ENCODE measurements at places on chromosomes 6 and 20.

DNA sequence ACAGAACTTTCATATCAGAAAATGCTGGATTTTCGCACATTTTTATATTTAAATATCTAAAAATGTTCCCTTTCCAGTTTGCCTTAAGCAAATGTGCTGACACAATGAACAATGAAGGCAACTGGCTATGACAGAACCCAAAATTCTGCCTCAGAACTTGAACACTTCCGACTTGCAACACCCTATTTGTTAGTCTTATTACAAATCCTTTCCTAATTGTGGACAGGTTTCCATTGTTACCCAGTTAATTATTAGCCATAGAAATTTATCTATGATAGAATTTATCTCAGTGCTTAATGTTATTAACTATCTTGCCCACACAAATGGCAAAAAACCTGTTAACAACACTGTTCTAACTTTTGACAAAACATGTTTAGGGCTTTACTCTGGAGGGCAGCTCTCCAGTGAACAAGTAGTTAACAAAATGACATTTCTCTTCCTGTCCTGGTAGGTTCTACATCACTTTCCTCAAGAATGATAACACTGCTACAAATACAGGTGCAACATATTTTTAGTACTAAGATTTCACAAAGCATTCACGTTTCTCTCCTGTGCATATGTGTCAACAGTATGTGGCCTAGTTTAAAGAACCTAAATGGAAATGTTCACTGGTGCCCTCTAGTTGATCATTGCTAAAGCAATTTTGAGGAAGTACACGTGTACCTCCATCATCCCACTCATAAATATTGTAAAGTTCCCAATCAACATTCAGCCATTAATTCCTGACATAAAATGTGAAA is 58.4 kb downstream of the HIVEP2 start:
- DNase-seq: peak; percentile 62

DNA sequence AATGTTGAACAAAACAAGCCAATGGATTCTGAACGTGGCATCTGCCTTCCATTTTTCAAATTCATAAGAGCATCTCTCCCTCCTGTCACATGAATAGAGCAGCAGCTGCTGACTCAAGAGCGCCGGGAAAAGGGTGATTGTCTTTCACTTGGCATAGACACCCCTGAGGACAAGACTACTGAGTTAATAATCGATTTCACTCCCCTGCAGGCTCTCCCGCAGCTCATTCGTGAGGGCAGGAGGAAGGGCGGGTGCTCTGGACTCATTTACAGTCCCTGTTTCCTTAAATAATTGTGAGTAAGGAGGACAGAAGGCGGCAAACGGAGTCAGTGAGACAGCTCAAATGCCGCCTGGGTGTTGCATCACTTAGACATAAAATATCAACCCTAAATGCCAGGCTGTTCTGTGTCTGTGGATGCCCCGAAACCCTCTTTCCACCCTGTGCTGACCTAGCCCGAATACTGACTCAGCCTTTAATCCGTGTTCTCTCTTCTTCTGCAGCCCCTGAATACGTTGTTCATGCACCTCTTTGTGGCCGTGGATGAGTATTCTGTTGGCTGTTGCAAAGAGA is 21.6 kb downstream of the CFAP61 start:
- no peak for DNase-seq

DNA sequence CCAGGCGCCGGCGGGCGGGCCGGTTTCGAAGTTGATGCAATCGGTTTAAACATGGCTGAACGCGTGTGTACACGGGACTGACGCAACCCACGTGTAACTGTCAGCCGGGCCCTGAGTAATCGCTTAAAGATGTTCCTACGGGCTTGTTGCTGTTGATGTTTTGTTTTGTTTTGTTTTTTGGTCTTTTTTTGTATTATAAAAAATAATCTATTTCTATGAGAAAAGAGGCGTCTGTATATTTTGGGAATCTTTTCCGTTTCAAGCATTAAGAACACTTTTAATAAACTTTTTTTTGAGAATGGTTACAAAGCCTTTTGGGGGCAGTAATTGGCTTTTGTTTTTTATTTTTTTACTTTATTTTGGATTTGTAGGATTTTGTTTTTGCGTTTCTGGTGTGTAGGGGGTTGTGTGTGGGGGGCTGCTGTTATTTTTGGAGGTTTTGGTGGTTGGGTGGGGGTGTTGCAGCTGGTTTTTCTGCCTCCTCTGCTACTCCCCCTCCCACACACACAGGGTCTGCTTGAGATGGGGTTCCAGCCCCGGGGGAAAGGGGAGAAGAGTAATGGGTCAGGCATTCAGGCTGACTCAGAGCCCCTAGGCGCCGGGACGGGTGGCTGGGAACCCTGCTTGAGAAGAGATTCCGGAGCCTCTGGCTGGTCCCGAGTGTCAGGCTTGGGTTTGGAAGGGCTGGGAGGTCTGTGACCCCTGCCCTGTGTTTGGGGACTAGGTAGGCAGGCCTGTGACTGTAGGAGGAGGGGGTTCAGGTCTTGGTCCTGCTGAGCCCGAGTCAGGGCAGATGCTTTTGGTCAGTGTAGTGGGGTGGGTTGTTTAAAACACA is 2.0 kb downstream of the CEBPB start:
- peak; percentile 98 for DNase-seq

DNA sequence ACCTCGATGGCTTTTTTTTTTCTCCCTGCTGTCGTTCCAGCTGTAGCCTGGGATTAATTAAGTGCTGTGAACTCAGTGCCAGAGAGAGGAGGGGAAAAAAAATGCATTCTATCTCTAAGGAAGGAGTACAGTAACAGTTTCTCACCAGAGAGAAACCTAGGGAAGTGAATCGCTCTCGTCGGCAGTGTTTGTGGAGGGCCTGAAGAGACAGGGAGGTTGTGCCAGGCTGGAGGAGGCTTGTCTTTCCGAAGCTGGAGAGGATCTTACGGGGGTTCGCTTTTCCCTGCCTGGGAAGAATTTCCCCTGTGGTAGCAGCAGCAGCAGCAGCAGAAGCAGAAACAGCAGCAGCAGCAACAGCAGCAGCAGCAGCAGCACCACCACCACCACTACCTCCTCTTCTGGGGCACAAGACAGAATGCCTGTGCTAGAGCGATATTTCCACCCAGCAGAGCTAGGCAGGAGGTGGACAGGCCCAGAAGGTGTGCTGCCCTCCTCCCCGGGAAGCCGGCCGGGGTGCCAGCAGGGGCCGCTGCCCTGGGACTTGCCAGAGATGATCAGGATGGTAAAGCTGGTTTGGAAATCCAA is 186.5 kb downstream of the PDE7B start:
- DNase-seq: no peak

DNA sequence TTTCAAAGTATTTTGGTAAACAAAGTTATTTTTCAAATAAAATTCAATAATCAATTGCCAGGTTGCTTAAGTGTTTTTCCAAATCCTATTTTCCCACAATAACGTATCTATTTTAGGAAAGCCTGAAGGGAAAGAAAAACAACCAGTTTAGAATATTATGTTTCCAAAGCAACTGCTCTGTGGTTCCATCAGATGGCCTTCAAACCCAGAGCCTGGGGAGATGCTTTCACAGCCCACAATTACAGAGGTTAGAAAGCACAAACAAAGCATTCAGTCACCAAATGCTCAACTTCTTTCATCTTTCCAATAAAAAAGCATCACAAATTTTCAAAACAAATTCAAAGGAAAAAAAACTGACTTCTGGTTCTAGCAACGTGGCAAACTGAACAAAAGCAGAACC is 66.0 kb downstream of the ELOVL5 start:
- no peak for DNase-seq

- no peak for DNase-seq
These were observed 5.8 kb upstream of the KIF3B start for GRCh38 chr20:32271620-32272019.
